MV-4-11 (cell line): ENCODE measurements at places on chromosomes 13 and 19.

GRCh38 chr19:32339988-32340874, 5.2 kb upstream of the ZNF507 start:
- peak; percentile 30 for DNase-seq

- DNase-seq = no peak
Observed at GRCh38 chr19:15452111-15453047, 2.6 kb upstream of the WIZ start.

DNA sequence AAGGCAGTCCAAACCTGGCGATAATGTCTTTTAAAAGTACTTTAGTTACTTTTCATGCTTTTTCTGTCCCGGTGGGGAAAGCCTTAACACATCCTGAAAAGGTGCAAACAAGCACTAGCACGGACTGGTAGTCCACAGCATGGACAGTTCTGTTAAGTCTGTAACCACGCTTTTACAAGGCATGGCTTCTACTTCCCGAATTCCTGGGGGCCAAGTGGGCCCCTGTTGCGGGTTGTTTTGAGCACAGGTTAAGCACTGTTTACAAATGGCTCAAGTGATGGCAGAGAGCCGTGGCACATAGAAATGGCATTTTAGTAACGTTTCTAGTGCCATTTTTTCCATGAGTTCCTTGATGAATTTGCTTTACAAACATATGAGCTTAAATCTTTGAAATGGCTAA, 37.6 kb downstream of the ZNF493 start:
- no peak for DNase-seq

GRCh38 chr13:35231426-35231825, 245.1 kb downstream of the MAB21L1 start:
- DNase-seq = no peak

GRCh38 chr13:111384441-111385182, 64.2 kb downstream of the TEX29 start:
- no peak for DNase-seq

- peak; percentile 90 for DNase-seq
Observed at GRCh38 chr19:32238076-32238475, 107.3 kb upstream of the ZNF507 start.

DNA sequence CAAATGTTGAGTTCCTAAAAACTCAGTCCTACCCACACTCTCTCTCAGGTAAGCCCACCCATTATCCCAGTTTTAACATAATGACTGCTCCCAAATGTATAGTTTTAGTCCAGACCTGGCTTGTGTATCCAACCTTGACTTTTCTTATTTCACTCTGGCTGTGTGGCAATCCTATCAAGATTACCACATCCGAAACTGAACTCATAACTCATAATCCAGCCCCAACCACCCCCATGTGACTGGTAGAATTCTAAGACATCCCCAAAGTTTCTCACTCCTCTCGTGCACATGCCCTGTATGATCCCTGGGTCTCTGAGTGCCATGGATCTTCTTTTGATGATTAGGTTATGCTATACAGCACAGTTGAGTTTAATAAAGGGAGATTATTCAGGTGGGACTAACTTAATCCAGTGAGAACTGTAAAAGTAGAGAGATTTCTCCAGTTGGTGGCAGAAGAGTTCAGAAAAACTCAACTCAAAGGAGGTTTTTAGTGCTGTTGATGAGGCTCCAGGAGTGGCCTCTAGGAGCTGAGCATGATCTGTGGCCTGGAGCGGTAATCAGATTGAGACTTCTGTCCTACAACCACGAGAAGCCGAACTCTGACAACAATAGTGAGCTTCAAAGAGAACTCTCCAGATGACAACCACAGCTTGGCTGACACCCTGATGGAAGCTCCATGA, 413.4 kb downstream of the ZNF536 start:
- peak; percentile 81 for DNase-seq

GRCh38 chr19:51339687-51340656, 2.0 kb downstream of the VSIG10L start:
- peak; percentile 96 for DNase-seq

DNA sequence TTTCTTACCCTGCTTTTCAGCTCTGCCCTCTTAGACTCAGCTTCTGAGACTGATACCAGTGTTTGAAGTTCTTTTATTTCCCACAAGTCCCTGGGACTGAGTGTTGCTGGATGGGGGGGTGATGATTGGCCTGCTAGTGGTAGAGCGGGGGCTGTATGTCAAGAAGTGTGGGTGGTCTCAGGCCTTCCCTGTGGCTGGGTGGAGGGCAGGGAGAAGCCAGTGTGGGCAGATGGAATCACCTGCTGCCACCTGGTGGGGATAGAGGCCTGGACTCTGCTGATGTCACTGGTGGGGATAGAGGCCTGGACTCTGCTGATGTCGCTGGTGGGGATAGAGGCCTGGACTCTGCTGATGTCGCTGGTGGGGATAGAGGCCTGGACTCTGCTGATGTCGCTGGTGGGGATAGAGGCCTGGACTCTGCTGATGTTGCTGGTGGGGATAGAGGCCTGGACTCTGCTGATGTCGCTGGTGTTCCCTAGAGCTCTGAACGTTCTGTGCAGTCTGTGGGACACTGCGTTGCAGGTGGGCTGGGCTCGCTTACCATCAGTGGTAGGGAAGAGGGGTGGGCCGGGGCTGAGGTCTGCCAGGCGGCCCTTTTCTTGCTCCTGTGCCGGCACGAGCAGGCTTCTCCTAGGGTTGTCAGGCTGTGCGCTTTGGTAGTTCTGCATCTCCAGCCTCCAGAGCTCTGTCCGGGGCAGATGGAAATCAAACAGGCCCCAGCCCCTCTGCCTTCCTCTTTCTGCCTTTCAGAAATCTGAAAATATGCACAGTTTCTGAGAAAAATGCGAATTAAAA, 101.3 kb downstream of the ARHGEF7 start:
- DNase-seq = peak; percentile 22

DNA sequence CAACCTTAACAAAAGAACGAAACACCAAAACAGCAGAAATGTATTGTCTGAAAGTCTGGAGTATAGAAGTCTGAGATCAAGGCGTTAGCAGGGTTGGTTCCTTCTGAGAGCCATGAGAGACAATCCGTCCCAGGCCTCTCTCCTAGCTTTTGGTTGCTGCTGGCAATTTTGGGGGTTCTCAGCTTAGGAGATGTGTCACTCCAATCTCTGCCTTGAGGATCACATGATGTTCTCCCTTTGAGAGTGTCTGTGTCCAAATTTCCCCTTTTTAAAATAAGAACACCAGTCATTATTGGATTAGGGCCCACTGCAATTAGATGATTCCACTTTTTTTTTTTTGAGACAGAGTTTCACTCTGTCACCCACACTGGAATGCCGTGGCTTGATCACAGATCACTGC, 10.1 kb downstream of the KCNN1 start:
- DNase-seq = peak; percentile 39

DNA sequence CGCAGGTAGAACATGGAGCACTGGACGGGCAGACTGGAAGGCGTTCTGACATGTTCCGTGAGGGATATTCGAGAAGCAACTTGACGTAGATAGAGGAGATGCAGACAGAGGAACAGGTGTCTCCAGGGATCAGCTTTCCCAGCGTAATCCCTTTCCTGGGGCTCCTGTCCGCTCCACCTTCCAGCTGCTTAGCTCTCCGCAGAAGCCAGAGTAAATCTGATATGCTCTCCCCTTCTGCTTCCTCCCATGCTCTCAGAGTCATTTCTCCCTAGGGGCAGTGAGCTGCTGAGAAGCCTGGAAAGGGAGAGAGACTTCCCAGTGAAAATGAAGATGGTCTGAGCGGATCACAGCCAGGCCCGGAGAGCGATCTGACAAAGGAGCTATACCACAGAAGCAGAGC, 23.0 kb upstream of the OLFM4 start:
- no peak for DNase-seq
